ENCODE measurements at places on chromosomes 13 and 19.
A peak's percentile ranks its signal among the peaks of the same experiment; 100 is the strongest.

- DNase-seq, result peak; percentile 10
Observed at GRCh38 chr19:55179606-55180484, at the start of gene SYT5. Gene SYT5, minus strand, starts transcription at chr19:55180289. Its CDS starts 1,248 bp downstream, at chr19:55179041.

- no peak for DNase-seq
Observed at GRCh38 chr19:45153339-45154063, 7.3 kb downstream of the NKPD1 start.

DNA sequence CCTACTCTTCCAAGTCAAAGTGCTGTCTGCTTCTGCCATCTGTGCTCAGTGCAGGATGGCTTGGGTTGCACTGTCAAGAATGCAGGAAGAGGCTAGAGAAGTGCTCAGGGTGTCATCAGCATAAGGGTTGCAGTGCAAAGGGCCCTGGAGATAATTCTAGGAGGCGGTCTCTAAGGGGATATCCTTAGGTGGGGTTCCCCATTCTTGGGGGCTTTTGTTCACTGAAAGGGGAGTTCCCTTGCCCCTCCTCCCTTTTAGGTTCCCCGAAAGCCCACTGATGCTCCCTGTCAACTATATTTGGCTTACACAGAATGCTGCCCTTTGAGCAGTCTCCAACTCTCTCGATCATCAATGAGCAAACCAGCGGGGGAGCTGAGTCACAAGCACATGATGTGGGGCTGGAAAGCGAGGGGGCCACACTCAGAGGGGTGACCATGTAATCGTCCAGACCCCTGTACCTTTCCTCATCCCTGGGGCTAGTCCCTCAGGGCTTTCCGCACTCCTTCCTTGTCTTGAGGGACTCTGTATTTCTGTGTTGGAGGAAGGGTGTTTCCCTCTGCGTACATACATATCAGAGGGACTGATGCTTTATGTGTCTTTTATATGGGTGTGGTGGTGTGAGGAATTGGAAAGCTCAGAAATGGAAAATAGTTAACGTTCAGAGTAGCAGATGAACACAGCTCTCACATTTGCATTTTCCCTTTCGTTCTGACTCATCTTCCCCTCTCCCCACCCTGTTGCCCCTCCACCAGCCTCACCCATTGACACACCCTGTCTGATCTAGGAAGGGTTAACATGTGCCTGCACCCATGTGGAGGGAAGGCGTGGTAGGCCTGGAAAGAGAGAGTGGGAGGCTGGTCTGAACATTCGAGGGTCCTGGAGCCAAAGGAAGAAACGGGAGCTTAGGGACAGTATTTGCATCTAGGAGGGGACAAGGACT lies 6.7 kb downstream of the ZBTB32 start:
- DNase-seq, result no peak

DNA sequence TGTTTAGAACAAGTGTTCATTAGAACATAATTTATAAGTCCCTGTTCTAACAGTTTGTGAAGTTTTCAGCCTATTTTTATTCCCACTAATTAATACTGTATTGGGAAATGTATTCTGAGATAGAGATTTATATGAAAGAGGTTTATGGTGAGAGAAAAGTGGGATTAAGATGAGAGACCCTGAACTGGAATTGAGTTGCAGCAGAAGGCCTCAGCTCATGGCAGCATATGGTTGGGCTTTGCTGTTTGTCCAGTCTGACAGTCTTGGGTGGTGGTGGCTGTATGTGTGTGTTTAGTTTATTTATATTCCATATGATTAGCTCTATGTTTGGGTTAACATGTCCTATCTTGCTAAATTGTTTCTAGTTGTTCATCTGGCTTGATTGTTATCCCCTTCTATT lies 575.1 kb downstream of the SLITRK5 start:
- DNase-seq, result no peak

DNA sequence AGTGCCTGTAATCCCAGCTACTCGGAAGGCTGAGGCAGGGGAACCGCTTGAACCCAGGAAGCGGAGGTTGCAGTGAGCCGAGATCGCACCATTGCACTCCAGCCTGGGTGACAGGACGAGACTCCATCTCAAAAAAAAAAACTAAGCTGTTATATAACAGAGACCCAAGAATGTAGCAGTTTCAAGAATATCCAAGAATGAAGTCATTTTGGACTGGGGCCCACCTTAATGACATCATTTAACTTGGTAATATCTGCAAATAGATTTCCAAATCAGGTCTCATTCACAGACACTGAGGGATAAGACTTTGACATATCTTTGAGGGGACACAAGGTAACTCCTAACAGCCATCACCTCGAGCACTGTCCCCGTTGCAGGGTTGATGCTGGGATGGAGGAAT lies 36.5 kb upstream of the MRI1 start:
- no peak for DNase-seq

GRCh38 chr19:7590256-7590655 lies 5.4 kb upstream of the CAMSAP3 start:
- DNase-seq, result no peak

DNA sequence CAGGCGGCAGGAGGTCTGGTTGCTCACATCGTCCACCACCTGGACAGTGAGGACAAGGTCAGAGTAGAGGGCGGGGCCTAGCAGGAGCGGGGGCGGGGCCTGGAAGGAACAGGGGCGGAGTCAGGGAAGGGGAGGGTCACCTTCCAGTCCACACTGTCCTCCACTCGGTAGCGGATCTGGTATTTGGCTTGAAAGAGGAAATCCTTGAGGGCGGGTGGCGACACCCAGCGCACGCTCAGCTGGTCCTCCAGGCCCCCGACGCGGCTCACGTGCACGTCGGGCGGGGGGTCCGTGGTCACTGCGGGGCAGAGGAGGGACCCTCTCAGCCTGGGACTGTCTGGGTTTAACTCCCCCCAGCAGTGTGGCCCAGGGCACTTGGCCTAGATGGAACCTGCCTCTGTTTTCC lies 8.2 kb downstream of the REX1BD start:
- DNase-seq, result no peak

GRCh38 chr13:111215081-111216047 lies 100.3 kb downstream of the ARHGEF7 start:
- no peak for DNase-seq

DNA sequence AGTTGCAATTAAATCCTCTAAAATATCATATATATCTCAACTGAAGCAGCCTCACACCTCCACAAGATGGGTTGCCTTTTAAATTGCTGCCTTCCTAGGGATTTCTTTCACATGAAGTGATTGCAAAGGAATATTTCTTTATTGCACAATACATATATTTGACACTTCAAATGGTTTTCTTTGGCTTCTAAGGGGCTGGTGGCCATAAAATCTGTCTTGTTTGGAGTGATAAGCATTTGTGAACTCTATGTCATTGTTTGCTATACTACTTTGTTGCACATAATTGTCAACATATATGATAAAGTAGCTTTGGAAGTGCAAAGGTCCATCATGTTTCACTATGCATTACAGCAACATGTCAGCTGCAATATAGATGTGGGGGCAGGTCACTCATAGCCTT lies 2380.9 kb downstream of the PCDH9 start:
- DNase-seq, result no peak

GRCh38 chr13:104372095-104372655 lies 1306.0 kb upstream of the SLC10A2 start:
- no peak for DNase-seq

DNA sequence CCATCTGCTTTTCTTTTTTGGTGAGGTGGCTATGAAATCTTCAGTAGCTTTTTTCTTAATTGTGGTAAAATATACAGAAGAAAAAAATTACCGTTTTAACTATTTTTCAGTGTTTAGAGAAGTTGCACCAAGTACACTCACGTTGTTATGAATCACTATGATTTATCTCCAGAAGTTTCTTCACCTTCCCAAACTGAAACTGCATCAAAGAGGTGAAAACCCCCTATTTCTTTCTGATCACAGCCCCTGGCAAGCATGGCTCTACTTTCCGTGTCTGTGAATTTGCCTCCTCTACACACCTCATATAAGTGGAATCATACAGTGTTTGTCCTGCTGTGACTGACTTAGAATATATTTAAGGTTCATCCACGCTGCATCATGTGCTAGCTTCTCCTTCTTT lies 15.6 kb upstream of the SIGLEC10 start:
- no peak for DNase-seq

DNA sequence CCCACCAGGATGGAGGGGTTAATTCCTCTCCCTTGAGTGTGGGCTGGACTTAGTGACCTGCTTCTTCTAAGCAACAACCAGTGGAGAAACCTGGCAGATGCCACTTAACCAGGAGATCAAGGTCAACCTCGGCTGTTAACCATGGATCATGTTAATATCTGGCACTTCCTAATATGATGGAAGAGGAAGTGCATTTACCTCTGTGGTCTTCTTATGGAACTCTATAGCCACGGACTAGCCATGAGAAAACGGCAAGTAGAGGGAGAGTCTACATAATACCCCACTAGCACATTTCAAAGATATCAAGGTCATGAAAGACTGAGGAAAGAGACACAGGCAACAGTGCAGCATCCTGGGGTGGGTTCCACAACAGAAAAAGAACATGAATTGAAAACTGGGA lies 31.4 kb downstream of the MLLT1 start:
- DNase-seq, result no peak

DNA sequence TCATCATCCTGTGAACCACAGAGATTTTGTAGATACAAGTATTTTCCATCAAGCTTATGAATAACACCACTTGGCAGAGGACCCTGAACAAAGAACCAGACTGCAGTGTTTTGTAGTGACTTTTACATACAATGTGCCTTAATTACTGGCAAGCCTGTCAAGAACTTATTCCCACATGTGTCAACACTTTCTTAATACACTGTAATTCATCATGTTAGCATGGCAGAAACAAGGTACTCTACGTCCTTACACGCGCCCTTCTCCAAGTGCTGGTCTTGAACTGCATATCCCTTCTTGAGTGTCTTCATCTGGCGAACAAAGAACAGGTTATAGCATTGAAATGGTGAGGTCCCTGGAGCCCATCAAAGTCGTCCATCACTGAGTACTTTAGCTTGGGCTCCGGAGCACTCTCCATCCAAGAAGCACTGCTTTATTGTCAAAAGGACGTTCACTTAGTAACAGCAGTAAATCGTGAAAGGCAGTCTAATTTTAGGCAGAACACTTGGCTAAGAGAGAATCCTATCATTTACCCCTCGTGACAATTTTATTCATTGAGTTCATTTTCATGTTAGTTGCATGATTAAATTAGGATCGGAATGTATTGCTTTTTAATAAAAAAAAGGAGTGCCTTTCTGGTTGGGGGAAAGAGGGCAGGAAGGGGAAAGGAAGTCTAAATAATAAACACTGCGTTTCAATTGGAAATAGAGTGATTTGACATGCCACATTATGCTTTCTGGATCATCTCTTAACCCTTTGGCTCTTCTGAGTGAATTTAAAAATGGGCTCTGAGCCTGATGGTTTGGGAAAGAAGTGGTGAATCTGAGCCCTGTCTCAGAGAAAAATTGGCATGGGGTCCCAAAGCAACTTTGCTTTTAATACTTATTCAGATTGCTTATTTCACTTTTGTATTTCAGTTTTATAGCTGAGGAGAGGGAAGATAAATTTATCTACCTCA lies 376.1 kb downstream of the DLEU7 start:
- no peak for DNase-seq

DNA sequence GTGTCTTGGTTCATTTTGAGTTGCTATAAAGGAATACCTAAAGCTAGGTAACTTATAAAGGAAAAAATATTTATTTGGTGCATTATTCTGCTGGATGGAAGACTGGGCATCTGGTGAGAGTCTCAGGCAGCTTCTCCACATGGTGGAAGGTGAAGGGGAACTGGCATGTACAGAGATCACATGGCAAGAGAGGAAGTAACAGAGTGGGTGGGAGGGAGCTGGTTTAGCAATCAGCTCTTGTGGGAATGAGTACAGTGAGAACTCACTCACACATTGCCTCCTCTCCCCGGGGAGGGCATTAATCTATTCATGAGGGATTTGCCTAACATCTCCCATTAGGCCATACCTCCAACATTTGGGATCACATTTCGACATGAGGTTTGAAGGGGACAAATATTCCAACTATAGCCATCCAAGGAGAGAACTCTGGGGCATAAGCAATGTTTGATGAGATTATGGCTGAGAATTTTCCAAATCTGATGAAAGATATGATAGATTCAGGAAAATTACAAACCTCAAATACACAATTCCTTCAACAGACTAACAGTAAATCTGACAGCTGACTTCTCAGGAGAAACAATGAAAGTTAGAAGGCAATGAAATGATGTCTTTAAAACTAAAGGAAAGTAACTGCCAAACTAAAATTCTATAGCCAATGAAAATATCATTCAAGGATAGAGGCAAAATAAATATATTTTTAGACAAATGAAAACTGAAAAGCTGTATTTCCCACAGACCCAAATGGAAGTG lies 52.5 kb downstream of the MTUS2 start:
- no peak for DNase-seq

GRCh38 chr19:41330946-41331678 lies 21.1 kb downstream of the CCDC97 start:
- DNase-seq, result no peak

DNA sequence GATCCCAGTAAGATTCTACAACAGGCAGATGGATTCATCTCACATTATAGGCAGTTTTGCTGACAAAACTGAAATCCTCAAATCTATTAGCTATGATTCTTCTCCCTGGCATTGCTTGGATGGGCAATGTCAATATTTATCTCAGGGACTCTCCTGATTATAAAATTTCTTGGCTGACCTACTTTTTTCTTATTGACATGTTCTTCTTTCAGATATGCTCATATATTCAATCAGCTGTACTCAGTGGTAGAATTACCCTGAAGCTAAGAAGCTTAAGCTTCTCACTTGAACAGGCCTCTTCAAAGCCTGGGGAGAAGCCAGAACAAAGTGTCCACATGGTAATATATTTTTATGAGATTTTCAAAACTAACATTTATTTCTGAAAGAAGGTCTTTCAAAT lies 513.6 kb downstream of the PCDH9 start:
- no peak for DNase-seq

GRCh38 chr13:22112956-22113745 lies 442.3 kb downstream of the FGF9 start:
- DNase-seq, result no peak

- DNase-seq, result no peak
Observed at GRCh38 chr13:28426381-28426780, 68.5 kb downstream of the FLT1 start.

GRCh38 chr13:88617176-88617575 lies 946.0 kb downstream of the SLITRK5 start:
- DNase-seq, result no peak

DNA sequence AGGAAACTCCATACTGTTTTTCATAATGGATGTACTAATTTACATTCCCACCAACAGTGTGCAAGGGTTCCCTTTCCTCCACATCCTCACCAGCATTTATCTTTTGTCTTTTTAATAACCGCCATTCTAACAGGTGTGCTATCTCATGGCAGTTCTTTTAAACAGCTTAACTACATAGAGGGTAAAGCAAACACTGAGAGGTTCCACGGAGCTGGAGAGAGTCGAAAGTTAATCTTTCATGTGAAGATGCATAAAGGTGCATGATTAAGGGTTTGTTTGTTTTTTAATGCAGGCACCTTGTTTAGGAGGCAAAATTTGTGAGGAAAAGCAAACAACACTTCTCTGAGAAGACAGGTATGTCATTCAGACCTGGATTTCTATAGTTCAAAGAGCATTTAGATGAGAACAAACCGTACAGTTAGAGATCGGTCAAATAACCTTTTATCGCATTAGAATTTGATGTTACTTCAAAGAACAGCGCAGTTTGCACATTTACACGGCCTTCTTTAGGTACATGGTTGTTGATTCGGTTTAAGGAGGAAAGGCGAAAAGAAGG lies 193.9 kb downstream of the RBM26 start:
- no peak for DNase-seq

Data from stimulated activated CD4-positive, alpha-beta T cell treated with anti-CD3 and anti-CD28 coated beads, Interleukin-1b, Interleukin-23, amount 100 ng/mL, for 1 hour (primary cell).